ENCODE measurements at places on chromosomes 11 and 22. TPM values are rescaled to one million over a fixed set of nuclear protein-coding genes. Genes with fewer than 3 reads are reported as not detected.
A peak's percentile ranks its signal among the peaks of the same experiment; 100 is the strongest.

- DNase-seq = no peak
Observed at GRCh38 chr11:78782725-78783124, 208.1 kb upstream of the NARS2 start.

The APBB1 gene
- total RNA-seq = 38.5 TPM

DNA sequence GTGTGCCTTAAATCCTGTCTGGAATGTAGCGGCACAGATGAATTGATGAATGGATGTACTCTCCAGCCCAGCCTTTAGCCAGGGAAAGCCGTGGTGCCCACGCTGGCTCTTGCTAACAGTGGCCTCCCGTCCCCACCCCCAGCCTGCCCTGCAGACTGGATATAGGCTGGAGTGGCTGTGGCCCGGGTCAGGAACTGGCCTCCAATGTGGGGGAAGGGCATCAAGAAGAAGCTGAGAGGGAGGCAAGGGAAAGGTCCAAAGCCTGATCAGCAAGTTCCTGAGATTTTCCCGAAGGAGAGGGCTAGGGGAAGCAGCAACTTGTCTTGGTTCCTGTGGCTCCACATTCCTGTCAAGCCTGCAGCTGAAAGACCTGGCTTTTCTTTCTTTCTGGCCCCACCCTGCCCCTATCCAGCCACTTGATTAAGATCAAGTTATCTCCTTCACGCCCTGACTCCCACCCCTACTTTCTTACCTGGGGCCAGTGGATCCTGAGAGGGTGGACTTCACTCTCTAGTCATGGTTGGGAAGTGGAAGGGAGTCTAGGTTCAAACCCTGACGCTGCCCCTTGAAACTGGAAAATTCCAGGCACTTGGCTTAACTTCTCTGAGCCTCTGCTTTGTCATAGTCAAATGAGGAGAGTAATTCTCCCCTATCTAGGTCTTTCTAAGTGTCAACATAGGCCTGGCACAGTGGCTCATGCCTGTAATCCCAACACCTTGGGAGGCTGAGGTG is 11.0 kb upstream of the MICALL1 start:
- peak; percentile 70 for DNase-seq

The TIMM10 gene
- 19.1 TPM for total RNA-seq

GRCh38 chr11:111878385-111878848 is 548 bp downstream of the FDXACB1 start:
- DNase-seq = no peak

The ME3 gene
- total RNA-seq = 49.6 TPM

GRCh38 chr11:81255895-81256294 is 1477.8 kb downstream of the FAM181B start:
- DNase-seq = no peak

Measured in neural progenitor cell (in vitro differentiated cells).